ENCODE measurements at places on chromosomes 5 and 9. TPM values are rescaled to one million over a fixed set of nuclear protein-coding genes. Genes with fewer than 3 reads are reported as not detected.
A peak's percentile ranks its signal among the peaks of the same experiment; 100 is the strongest.

- no peak for DNase-seq
Observed at GRCh38 chr5:157903117-157903450, 44.1 kb upstream of the CLINT1 start.

GRCh38 chr5:151925340-151925739, 689 bp upstream of the GLRA1 start:
- DNase-seq: no peak

DNA sequence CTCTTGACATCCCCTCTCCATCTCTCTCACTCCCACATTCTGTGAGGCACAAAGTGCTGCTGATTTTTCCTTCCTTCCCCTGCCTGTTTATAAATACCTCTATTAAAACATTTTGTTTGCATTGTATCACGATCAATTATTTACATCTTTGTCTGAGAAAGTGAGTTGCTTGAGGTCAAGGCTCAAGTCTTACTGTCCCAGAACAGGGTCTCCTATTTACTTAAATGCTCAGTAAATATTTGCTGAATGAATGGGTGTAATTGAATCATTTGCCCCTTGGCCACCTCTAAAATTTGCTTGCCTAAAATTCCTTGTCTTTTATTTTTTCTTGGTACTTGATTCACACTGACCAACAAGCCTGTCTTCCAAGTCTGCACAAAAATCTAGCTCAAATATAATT, 103.5 kb downstream of the ZNF462 start:
- DNase-seq: no peak

- peak; percentile 85 for DNase-seq
Observed at GRCh38 chr9:128341435-128341849, 1.1 kb downstream of the SLC27A4 start.

DNA sequence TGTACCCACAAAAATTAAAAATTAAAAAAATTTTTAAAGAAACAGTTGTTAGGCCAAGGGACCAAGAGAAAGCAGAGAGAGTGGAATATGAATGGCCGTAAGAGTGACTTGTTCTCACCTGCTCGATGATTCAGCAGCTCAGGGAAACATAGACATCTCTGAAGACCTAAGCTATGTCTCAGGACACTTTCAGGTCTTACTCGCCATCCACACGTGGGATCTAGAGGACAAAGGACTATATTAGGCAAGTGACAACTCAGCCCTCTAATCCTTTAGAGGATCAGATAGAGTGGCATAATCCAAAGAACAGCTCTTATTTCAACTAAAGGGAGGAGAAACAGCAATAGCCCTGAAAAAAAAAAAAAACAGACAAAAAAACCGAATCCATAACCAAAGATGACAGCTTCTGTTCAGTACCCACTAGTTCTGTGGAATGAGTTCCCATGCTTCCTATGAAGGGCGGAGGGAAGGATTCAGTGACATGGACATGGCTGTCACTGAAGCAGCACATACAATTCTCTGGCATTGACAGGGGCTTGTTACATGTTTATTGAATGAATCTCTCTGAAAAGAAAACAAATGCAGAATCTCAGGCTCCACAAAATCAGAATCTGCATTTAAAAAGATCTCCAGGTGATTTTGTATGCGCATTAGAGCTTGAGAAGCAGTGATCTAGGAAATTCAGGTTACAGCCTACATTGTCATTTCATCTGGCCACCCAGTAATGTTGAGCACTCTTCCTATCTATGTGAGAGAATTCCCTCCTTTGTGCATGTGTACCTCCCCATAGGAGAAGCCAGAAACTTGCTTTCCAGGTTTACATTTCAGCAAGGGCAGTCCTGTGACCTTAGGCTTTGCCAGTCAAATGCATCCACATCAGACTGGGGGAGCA, 96.0 kb downstream of the KIAA1958 start:
- DNase-seq: no peak

- no peak for DNase-seq
Observed at GRCh38 chr5:132203464-132203818, 24.2 kb downstream of the P4HA2 start.

DNA sequence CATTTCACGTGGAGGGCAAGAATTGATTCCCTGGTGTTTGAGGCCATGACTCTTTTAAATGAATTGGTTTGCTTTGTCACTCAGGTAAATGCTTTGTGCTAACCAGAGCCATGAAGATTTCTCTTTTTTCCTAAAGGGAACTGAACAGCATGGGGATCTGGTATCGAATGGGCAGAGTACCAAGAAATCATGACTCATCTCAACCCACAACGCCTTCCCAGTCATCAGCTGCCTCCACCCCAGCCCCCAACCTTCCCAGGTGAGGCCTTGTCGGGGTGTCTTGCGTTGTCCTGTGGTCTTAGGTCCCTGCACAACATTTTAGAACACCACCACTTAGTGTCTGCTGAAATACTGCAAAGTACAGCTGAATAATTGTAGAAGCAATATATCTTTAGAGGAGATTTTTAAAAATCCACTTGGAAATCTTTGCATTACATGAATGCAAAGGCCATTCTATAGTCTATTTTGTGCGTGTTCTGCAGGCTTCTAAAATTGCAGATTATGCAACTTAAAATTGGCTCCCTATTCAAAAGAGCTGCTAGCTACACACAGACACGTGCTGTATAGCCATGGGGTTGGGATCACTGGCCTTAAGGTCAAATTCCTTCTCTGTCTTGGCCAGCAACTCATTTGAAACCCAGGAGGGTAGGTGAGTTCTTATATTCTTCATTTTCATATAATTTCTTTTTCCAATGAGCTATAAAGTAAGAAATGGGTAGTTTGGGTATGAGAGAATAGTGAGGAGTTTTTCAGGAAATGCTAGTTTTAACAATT, 69.0 kb downstream of the MVB12B start:
- no peak for DNase-seq

Gene ANKRD31
- total RNA-seq: 0.27 TPM

Gene PCDHGB4
- total RNA-seq: 9.1 TPM

Gene EQTN
- not detected for total RNA-seq

All from H1 (cell line).